H1 (cell line): ENCODE measurements at places on chromosomes 1 and 21.

DNA sequence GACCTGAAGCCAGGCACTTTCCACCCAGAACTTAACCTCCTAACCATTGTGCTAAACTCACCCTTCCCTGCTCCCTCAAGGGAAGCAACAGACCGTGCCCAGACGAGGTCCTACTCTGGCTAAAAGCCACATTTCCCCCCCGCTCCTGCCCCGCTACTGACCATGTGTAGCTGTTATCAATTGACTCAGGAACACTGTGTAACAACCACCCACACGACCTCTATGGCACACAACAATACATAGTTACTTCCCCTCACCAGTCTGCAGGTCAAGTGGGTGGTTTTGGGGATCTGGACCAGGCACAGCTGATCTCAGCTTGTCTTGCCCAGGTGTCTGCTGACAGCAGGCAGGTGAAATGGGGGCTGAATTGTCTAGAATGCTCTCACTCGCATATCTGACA, 40.1 kb downstream of the CAMK2N1 start:
- no peaks in the 10 kb centered on the region for H3K36me3 ChIP-seq
- DNase-seq: no peak
- H3K4me1 ChIP-seq: peaks cover 2% of the 10 kb centered on the region; the same call in 1 of the 2 replicates
- H3K4me3 ChIP-seq: no peak overlapping the region
- no peak overlapping the region for H3K27ac ChIP-seq

DNA sequence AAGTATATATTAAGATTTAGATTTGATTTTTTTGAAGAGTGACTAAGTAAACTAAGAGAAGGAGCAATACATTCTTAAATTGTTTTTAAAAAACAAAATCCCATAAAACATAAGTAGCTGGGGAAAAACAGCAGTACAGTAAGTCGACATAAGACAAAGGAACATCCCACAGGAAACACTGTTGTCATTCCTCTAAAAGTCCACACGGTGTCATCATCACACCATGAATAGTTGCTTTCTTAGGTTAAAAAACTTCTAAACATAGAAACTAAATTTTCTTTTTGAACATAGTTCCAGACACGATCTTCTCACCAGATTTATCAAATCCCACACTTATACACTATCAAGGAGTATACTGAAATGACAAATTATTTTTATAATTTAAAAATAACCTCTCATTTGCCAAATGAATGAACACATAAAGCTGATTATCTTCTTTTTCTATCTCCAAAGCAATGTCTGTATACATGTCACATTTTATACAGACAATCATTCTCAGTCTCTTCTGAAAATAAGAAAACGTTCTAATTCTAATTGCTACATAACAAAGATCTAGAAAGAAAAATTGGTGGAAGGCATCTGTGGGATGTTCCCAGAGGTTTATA, 15.8 kb downstream of the ODF2L start:
- no peak for DNase-seq
- H3K36me3 ChIP-seq: peaks cover 10% of the 10 kb centered on the region; the same call in 1 of the 2 replicates
- no peak overlapping the region for H3K27ac ChIP-seq
- no peaks in the 10 kb centered on the region for H3K4me1 ChIP-seq

DNA sequence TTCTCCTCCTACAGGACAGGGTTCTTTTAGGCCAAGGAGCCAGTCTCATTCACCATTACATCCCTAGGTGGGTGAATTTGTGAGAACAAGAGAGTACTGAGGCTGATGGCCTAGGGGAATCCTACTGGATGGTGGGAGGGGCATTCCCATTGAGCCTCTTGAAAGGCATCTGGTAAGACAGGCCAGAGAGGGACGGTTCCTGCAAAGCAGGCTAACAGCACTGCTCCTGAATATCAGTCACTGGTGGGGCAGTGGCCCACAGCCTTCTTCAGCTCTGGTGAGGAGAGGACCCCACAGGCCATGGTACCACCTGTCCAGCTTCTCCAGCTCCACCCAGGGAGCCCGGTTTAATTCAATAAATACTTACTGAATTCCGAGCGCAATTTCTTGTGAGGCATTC, 125.9 kb upstream of the EDN2 start:
- no peak overlapping the region for H3K27ac ChIP-seq
- no peaks in the 10 kb centered on the region for H3K36me3 ChIP-seq
- no peaks in the 10 kb centered on the region for H3K4me1 ChIP-seq
- DNase-seq: no peak

- peaks cover 57% of the 10 kb centered on the region for H3K27me3 ChIP-seq
- H3K27ac ChIP-seq: no peak overlapping the region
- DNase-seq: no peak
- H3K4me3 ChIP-seq: peak overlapping the region; percentile 42
These were observed 610 bp upstream of the HES4 start for GRCh38 chr1:1000357-1001056.

DNA sequence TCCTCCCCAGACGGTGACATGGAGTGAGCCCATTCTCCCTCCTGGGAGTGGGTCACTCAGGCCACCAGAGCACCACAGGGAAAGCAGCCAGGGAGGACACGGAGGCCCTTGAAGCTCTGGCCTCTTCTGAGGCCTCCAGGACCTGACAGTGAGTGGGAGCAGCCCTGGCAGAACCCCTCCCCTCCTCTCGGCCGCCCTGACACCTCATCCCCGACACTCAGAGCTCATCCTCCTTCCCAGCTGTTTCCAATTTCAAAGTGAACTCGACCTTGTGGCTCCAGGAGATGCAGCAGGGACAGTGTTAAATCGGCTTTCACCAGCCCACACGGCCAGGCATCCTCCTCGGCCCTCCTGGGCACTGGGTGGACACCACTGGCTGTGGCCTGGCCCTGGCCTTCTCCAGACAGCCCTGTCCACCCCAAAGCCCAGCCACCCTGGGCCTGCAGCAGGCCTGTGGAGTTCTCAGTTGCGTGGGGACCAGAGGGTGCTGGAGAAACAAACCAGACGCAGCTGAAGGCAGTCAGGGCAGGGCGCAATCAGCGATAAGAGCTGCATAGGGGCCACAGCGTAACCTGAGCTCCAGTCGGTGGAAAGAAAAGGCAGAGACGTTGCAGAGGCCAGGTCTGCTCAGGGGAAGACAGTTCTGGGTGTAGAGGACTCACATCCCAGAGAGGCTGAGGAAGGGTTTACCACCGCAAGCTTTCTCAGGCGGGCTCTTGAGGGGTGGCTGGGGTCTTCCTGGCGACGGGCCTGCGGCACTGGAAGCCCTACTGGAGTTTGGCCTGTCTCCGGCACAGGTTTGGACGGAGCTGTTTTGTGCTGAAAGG, 27.1 kb downstream of the FTCD start:
- no peaks in the 10 kb centered on the region for H3K27me3 ChIP-seq
- no peak overlapping the region; the same call in 1 of the 2 replicates for H3K27ac ChIP-seq
- H3K4me3 ChIP-seq: no peak overlapping the region
- peaks cover 2% of the 10 kb centered on the region; the same call in 1 of the 2 replicates for H3K36me3 ChIP-seq
- DNase-seq: no peak

- DNase-seq: no peak
- no peaks in the 10 kb centered on the region for H3K4me1 ChIP-seq
- H3K4me3 ChIP-seq: no peak overlapping the region
- no peaks in the 10 kb centered on the region for H3K27me3 ChIP-seq
- peaks cover 24% of the 10 kb centered on the region for H3K36me3 ChIP-seq
- no peak overlapping the region for H3K27ac ChIP-seq
These were observed 159.3 kb upstream of the SGIP1 start for GRCh38 chr1:66374561-66375111.
